ENCODE measurements at places on chromosomes 2 and 18.

GRCh38 chr18:21054252-21054821 is 57.3 kb downstream of the ROCK1 start:
- no peak for DNase-seq
- peaks cover 5% of the 10 kb centered on the region for H3K36me3 ChIP-seq
- H3K4me3 ChIP-seq, result no peak overlapping the region
- no peaks in the 10 kb centered on the region for H3K27me3 ChIP-seq
- no peak overlapping the region for H3K27ac ChIP-seq

DNA sequence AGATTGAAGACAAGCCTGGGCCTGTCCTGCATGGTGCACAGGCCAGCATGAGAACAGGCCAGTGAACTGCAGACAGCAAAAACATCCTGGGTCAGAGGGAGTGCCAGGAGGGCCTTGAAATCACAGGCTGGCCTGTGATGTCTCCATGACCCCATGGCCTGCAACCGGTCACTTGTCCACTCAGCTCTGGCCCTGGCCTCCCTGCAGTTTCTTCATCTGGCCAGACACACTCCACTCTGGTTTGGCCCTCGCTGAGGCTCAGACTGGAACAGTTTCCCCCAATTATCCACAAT is 12.6 kb downstream of the CYRIA start:
- H3K27me3 ChIP-seq, result no peaks in the 10 kb centered on the region
- H3K27ac ChIP-seq, result no peak overlapping the region
- no peaks in the 10 kb centered on the region for H3K36me3 ChIP-seq

- H3K36me3 ChIP-seq, result peaks cover 22% of the 10 kb centered on the region
- H3K4me3 ChIP-seq, result no peak overlapping the region
- no peak for DNase-seq
- H3K4me1 ChIP-seq, result peaks cover 37% of the 10 kb centered on the region
- H3K27ac ChIP-seq, result no peak overlapping the region
Measured at GRCh38 chr18:21706386-21706865, 1.9 kb upstream of the ABHD3 start.

DNA sequence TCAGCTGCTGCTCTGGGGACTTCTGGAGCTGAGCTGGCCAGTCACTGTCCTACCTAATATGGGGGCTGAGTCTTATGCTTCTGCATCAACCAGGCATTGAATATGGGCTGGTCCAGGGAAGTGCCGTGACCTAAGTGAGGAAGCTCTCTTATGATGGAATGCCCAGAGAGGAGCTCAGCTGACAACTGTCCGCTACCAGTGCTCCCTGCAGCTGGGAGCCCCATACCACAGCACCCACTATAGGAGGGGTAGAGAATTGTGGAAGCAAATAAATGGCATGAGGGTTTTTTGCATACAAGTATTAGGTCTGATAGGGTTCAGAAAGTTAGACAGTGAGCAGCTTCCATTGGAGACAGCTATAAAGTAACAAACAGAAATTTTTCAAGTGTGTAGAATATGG is 4.5 kb downstream of the TIMM21 start:
- no peak overlapping the region for H3K27ac ChIP-seq
- H3K4me3 ChIP-seq, result no peak overlapping the region

Data from activated CD8-positive, alpha-beta T cell treated with anti-CD3 and anti-CD28 coated beads, Interleukin-2, amount 10 ng/mL, durations not matched to agents 7 days and 5 days (primary cell).